ENCODE measurements at places on chromosomes 7 and 10.

DNA sequence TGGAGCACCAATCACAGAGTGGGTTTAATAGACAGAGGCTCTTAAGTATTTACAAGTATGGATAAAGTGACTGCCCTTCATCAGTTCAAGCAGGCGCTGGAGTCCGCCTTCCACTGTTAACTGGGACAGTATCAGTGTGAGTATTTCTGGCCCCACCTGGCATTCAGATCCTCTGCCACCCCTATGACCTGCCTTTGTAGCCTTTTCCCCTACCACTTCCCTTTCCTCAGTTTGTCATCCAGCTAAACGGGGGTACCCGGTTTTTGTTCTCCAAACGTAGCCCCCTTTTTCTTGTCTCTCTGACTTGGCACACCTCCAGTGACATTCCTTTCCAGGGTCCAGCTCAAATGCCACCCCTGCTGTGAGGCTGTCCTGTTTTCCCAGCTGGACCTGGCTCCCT, 134.4 kb downstream of the SNX10 start:
- DNase-seq, result no peak

GRCh38 chr10:60917331-60918280, 26.4 kb downstream of the RHOBTB1 start:
- DNase-seq, result no peak

- DNase-seq, result no peak
Observed at GRCh38 chr7:111753968-111754367, 191.7 kb upstream of the IMMP2L start.

- no peak for DNase-seq
Observed at GRCh38 chr10:78176320-78177317, 143.0 kb downstream of the RPS24 start.

GRCh38 chr10:119755446-119755845, 29.6 kb downstream of the INPP5F start:
- DNase-seq, result no peak

- no peak for DNase-seq
Observed at GRCh38 chr10:77279207-77279606, 358.4 kb downstream of the KCNMA1 start.

- no peak for DNase-seq
Observed at GRCh38 chr7:132066761-132067171, 509.5 kb downstream of the PLXNA4 start.

- DNase-seq, result peak; percentile 21
Observed at GRCh38 chr10:4131407-4132215, 346.6 kb upstream of the KLF6 start.

DNA sequence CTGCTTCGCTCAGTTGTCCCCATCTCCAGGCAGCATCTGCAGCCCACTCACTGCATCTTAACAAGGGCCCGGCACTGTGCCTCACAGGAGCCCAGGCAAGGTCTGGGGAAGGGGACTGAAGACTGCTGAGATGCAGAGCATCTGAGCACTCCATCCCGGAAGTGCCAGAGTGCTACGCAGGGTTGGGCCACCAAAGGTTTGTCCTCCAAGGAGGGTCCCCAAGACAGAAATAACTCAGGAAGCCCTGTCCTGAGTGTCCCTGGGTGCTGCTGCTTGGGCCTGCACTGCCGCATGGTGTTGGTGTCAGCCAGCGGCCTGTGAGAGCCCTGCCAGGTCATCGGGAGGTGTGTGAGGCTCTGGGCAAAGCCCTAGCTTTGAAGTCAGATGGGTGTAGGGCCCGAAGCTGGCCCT, 288.2 kb upstream of the ZMIZ1 start:
- DNase-seq, result no peak

- DNase-seq, result no peak
Observed at GRCh38 chr7:110502888-110503465, 588.0 kb upstream of the LRRN3 start.

GRCh38 chr10:94138391-94138790, 144.7 kb downstream of the PLCE1 start:
- DNase-seq, result no peak

DNA sequence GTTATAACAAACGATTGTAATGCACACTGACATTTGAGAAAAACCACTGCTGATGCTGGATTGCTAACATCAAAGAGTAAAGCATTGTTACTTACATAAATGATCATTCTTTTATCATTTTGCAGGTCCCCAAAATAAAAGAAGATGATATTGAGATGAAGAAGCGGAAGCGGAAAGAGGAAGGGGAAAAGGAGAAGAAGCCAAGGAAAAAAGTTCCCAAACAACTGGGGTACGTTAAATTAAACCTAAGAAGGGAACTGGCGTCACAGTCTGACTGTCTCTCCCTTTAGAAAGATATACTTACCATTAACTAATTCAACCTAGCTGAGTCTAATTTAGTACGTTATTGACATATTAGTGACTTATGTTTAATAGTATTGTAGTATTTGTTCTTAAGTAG, 28.1 kb downstream of the UBN2 start:
- DNase-seq, result no peak

GRCh38 chr7:133775201-133775600, 351.9 kb upstream of the LRGUK start:
- DNase-seq, result no peak

GRCh38 chr7:87058744-87059524, 520 bp downstream of the ELAPOR2 start:
- peak; percentile 4 for DNase-seq

DNA sequence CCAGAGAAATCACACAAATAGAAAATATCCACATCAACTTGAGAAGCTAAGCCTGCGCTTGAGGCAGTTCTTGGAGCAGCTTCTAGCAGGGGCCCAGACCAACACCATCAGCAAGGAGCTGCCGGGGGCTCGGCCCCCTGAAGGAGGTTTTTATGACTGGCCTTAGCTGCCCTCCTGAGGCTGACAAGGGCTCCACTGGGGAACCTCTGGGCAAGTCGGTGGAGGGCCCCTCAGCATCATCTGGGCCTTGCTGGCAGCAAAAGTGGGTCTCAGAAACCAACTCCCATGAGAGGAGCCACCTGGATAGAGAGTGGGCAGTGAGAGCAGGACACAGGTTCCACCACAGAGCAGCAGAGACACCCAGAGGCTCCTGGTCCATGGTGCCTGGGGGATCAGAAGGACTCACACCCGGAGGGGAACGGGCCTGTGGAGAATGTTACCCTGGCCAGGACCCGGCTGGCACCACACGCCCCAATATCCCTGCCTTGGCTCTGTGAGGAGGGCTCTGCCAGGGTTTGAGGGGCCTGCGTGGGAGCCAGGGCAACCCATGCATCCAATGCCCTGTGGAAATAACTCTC, 55.9 kb downstream of the NEUROG3 start:
- DNase-seq, result no peak

DNA sequence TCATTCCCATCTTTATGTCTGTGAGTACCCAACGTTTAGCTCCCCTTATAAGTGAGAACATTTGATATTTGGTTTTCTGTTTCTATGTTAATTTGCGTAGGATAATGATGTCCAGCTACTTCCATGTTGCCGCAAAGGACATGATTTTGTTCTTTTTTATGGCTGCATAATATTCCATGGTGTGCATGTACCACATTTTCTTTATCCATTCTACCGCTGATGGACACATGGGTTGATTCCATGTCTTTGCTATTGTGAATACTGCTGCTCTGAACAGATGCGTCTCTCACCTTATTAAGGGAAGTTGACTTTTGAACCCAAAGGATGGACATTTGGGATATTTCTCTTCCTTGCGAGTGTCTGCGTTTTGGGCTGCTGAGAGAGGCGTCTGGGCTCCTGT, 50.2 kb downstream of the GTF2IRD1 start:
- no peak for DNase-seq

DNA sequence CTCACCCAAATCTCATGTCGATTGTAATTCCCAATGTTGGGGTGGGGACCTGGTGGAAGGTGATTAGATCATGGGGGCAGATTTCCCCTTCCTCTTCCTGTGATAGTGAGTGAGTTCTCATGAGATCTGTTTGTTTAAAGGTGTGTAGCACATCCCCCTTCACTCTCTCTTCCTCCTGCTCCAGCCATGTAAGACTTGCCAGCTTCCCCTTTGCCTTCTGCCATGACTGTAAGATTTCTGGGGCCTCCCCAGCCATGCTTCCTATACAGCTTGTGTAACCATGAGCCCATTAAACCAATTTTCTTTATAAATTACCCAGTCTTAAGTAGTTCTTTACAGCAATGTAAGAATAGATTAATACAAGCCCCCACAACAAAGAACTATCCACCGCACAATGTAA, 109.9 kb upstream of the JAZF1 start:
- no peak for DNase-seq

GRCh38 chr10:15879663-15880062, 19.4 kb upstream of the MINDY3 start:
- no peak for DNase-seq

DNA sequence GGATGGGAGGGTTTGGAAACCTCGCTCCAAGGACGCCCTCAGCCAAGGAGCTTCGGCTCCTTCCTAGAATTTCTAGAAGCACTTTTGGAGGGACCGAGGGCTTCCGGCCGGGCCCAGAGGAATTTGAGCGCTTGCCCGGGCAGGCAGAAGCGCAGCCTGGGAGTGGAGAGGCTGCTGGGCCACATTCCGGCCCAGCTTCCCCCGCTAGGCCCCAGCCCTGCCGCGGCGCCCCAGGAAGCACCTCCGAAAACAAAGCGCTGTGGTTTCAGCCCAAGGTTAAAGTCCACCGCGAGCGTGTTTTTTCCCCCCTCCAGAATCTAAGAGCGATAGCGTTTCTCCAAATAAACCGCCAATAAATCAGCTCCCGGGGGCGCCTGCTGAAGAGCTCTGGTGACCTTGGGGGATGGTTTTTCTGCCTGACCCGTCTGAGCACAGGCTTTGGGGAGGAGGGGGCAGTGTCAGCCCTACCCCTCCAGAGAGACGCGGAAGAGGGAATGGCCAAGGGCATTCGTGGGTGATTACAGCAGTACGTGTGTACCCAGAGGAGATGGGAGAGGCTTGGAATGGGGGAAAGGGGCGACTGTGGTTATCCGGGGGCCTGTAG, 5.7 kb upstream of the TNRC18 start:
- no peak for DNase-seq

GRCh38 chr10:51000164-51000563, 74.1 kb upstream of the PRKG1 start:
- DNase-seq, result no peak

DNA sequence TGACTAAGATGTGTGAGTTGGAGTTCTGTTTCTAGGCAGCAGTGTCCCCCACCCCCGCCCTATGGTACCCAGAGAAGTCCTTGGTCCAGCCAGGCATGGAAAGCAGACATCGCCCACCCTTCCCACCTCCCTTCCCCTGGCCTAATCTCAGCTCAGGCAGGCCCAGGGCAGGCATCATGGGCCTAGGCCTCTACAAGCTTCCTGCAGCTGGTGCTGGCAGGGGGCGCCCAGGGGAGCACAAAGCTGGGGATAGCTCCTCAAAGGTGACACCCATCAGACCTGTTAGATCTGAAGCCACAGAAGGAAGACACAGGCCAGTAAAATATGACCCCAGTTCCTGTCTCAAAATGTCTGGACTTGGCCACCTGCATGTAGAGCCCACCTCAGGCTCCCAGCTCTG, 18.9 kb upstream of the UNC5B start:
- no peak for DNase-seq

DNA sequence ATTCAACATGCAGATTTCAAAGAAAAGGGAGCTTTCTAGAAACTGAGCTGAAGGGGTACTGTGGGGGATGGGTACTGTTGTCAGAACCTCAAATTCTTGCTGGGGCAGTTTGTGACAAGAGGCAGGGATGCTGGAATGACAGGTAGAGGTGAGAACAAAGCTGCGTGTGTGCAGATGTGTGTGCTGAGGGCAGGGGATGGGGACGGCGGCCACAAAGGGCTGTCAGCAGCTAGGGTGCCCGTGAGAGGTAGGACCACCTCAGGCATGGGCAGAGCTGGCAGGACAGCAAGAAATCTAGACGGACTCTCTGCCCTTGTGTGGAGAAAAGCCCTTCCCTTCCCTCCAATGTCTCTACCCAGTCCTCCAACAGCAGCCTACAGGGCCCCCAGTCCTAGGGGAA, 14.4 kb upstream of the BAZ1B start:
- no peak for DNase-seq

- DNase-seq, result peak; percentile 84
Observed at GRCh38 chr10:132452651-132453469, 55.9 kb downstream of the PWWP2B start.

- DNase-seq, result peak; percentile 41
Observed at GRCh38 chr10:30027057-30028005, 32.1 kb downstream of the JCAD start.

DNA sequence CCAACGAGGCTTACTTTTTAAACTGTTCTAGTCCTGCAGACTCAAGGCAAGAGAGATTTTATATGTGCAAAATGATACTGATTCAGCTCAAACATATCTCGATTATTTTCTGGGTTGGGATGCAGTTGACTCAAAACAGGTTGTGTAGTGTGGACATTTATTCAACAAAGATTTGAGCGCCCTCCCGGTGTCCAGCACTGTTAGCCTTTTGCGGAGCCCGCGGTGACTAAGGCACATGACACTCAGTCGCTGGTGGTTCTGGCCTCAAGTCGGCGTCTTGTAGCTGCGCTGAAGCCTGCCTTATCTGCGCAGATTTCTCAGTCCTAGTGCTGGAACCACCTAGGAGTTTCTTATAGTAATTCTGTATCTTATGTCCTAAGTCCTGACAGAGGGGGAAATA, 938 bp upstream of the CADPS2 start:
- DNase-seq, result no peak

DNA sequence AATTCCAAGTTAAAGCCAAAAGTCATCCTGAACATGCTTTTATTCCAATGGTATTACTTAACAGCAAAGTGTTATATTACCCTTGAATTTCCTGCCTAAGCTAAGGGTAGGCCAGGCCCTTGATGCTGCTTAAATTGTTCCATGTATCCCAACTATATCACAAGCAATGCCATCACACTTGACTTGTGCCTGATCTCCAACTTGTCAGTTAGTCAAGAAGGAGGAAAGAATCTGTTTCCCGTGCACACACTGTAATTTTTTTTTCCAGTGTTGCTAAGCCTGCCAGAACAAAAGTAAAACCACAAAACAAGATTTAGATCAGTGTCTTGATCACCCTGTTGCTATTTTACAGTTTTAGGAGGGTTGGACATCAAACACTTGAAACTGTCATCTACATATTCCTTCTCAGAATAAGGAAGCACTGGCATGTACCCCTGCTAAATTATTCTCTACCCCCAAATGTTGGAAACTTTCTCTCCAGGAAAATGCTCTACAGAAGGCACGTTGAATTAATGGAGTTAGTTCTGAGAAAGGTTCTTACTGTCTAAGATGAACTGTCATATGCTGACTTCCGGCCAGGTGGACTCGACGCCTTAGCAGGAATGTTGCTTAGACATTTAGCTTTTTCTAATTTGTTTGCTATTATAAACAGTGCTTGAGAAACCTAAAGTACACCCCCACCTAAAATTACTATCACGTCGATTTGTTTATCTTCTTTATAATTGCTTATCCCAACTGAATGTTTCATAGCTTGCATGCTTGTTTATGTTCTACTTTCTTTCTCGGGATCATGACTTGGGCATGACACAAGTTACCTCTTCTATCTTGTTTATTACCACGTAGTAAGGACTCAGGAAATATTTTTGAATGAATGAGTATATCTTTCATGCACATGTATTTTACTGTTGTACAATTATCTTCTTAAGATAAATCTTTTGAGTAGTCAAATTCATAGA, 105.5 kb upstream of the ZNF438 start:
- no peak for DNase-seq

- DNase-seq, result no peak
Observed at GRCh38 chr7:149291036-149291780, 29.2 kb downstream of the ZNF783 start.

Measured in stimulated activated CD4-positive, alpha-beta T cell treated with anti-CD3 and anti-CD28 coated beads, TNF-alpha, amount 100 ng/mL, for 4 hours (primary cell).